Smooth muscle cell of the pulmonary artery (primary cell): ENCODE measurements at places on chromosomes 7 and 10. TPM values are rescaled to one million over a fixed set of nuclear protein-coding genes. Genes with fewer than 3 reads are reported as not detected.

The SVIL gene
- 183 and 376 TPM in 2 replicates for total RNA-seq

The MMD2 gene
- not detected in 2 replicates for total RNA-seq

The HMX3 gene
- total RNA-seq = not detected in 2 replicates

The CCDC172 gene
- total RNA-seq = not detected in 2 replicates

The SHTN1 gene
- 0.85 and 1.4 TPM in 2 replicates for total RNA-seq

The LIPJ gene
- total RNA-seq = not detected in 2 replicates

The USP6NL gene
- 9.9 and 11.7 TPM in 2 replicates for total RNA-seq

The GPC2 gene
- total RNA-seq = 1.0 and 1.6 TPM in 2 replicates

The VIPR2 gene
- 0.07 TPM in 1 of 2 replicates, not detected in the other for total RNA-seq

The RBM28 gene
- 10.3 and 14.2 TPM in 2 replicates for total RNA-seq

The NODAL gene
- not detected in 2 replicates for total RNA-seq

The TAS2R5 gene
- total RNA-seq = 1.6 and 2.1 TPM in 2 replicates

The VSIR gene
- total RNA-seq = 9.8 and 40.8 TPM in 2 replicates

The HECW1 gene
- 0.26 and 0.33 TPM in 2 replicates for total RNA-seq

The ABCB1 gene
- total RNA-seq = 0.72 and 1.5 TPM in 2 replicates

The CHN2 gene
- total RNA-seq = 0.39 TPM in 1 of 2 replicates, not detected in the other

The LSM8 gene
- 18.6 and 21.5 TPM in 2 replicates for total RNA-seq

The OR2A5 gene
- not detected in 2 replicates for total RNA-seq

The NPS gene
- not detected in 2 replicates for total RNA-seq

The FLNC gene
- 324 and 363 TPM in 2 replicates for total RNA-seq

The ITIH5 gene
- total RNA-seq = 3.6 and 24.9 TPM in 2 replicates

The PALD1 gene
- 0.40 and 1.4 TPM in 2 replicates for total RNA-seq

The AKR1D1 gene
- 0.07 TPM in 1 of 2 replicates, not detected in the other for total RNA-seq

The MYOF gene
- total RNA-seq = 484 and 499 TPM in 2 replicates
